ENCODE measurements at places on chromosomes 1 and 21.
A peak's percentile ranks its signal among the peaks of the same experiment; 100 is the strongest.

- DNase-seq: no peak
Observed at GRCh38 chr21:35994613-35995012, 65.7 kb downstream of the SETD4 start.

GRCh38 chr21:30257773-30258172 is 25.0 kb downstream of the KRTAP24-1 start:
- peak; percentile 44 for DNase-seq

GRCh38 chr1:11245248-11245647 is 17.1 kb downstream of the MTOR start:
- no peak for DNase-seq

- DNase-seq: no peak
Observed at GRCh38 chr1:221172841-221173240, 293.6 kb downstream of the HLX start.

DNA sequence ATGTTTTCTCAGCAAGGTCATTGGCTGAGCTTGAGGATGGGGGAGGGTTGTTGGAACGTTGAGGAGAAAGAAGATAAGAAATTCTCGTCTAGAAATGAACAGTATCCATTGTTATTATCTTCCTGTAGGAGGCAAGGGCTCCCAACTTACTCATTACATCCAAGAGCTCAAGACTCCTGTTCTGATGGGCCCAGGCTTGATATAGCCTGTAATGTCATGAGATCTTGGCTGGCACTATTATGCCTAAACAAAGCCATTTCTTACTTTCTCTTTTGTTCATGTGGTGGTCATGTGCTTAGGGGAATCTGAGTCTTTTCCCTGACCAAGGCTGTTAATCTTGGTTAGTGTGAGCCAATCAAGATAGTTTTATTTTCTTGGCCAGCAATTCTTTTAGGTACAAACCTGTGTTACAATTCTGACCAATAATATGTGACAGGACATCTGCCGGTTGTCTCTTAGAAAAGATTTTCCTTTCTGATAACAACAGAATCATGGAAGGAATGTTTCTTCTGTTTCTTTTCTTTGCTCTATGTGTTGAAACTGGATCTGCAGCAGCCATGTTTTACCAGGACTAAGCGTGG is 15.2 kb upstream of the IGSF3 start:
- no peak for DNase-seq

GRCh38 chr1:7409278-7409677 is 361.8 kb upstream of the VAMP3 start:
- no peak for DNase-seq

- no peak for DNase-seq
Observed at GRCh38 chr1:29519108-29519787, 282.9 kb downstream of the PTPRU start.

GRCh38 chr1:145991735-145992412 is 4.5 kb downstream of the TXNIP start:
- DNase-seq: no peak

DNA sequence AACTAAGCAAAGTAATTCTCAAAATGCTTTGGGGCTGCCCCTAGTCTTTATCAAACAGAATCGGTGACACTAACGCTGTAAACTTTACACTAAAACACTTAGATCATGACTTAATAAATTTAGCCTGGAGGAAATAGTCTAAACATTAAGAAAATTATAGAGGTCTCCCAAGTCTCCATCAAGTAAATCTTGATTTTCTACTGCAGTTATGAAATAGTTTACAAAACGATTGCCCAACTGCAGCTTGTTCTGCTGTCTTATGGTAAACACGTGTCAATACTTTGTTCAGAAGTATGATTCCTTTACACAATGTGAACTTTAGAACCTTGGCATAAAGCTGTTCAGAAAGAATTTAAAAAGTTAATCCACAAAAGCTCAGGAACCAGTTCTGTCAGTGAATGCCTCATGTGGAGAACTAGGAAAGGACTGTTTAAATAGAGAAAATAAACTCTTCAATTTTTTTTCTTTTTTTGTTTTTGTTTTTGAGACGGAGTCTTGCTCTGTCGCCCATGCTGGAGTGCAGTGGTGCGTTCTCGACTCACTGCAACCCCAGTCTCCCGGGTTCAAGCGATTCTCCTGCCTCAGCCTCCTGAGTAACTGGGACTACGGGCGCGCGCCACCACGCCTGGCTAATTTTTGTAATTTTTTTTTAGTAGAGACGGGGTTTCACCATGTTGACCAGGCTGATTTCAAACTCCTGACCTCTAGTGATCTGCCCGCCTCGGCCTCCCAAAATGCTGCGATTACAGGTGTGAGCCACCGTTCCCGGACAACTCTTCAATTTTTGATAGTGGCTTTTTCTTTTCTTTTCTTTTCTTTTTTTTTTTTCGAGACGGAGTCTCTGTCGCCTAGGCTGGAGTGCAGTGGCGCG is 1.6 kb downstream of the DDI2 start:
- DNase-seq: no peak

DNA sequence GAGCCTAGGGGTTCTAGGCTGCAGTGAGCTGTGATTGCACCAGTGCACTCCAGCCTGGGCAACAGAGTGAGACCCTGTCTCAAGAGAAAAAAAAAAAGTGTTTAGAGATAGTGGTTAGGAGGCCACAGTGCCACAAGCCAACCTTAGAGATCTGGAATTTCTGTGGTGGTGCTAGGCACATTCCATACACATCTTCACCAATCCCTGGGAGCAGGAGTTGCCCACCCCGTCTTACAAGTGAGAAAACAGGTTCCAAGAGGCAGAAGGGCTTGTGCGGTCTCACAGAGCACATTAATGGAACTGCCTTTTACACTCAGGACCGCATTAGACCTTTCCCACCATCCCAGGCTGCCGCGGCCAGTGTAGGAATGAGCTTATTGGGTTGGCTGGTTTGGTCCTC is 93.2 kb downstream of the EPHB2 start:
- DNase-seq: peak; percentile 26

- peak; percentile 95 for DNase-seq
Observed at GRCh38 chr1:10796029-10796944, at the start of gene CASZ1. TSS of gene CASZ1 (minus strand) at chr1:10796646. CDS start at chr1:10693889, 102,757 bp downstream.

DNA sequence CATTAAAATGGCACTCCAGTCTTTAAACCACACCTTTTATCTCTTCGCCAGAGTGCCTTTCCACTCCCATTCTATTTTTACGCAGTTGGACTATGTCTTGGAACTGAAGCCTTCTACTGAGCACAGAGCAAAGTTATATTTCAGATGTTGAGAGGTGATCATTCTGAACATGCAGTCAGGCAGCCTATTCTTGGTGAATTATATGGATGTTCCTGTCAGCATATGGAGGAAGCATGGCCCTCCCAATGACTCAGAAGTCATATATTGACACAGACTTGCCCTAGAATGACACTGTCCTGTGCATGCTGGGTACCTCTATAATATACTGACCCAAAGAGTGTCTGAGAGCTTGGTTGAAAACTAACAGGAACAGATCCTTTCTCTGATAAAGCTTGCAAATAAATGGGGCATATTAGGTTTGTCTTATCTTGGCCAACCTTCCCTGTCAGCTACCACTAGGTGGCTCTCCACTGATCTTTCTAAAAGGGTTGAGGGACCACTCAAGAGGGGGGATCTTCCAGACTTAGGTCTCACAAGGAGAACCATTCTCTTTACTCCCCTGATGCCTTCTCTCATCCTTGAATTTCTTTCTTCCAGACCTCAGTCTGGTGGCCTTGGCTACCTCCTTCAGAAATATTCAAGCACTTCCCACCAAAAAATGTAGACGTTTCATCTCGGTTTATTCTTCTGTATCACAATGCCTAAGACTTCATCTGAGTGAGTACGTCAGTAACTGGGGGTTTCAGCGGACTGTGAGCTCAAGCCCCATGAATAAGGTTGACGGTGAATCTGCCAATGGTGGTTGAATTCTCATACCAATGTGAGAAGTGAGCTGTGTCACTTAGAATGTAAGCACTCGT is 11.8 kb upstream of the ALG14 start:
- DNase-seq: peak; percentile 22

DNA sequence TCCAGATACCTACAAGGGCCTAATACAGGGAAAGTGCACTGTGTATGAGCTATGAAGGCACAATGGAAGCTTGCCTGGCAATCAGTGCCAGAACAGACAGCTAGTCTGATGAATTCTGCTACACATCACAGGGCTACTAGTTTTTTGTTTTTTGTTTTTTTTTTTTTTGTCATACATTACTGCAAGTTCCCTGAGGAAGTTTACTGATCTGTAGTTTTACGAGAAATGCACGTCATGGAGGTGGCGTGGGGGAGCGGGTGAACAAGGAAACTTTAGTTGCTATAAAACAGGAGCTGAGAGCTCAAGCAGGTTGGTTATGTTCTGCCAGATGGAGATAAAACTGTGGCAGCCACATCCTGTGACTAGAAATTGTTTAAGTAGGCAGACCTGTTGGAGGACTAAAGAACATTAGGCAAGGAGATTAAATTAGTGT is 17.7 kb downstream of the PTPRC start:
- DNase-seq: peak; percentile 11

GRCh38 chr1:9404117-9404914 is 111.6 kb downstream of the SPSB1 start:
- DNase-seq: no peak

GRCh38 chr21:45290948-45291612 is 3.4 kb upstream of the POFUT2 start:
- DNase-seq: no peak

DNA sequence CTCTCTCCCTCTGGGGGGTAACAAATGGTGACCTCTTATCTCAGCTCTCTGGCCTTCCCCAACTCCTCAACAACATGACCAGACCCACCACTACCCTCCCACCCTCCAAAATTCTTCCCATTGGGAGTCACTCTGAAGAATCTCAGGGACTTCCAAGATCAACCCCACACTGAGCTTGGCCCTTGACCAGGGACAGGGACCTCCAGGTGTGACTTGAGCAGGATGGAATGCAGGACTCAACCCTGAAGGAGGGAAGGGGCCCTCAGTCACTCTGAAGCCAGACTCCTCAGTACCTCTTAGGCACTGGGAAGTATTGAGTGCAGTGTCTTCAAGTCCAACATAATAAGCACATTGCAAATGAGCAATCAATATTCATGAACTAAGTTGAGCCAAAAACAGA is 1.9 kb downstream of the CASQ1 start:
- DNase-seq: no peak

GRCh38 chr1:17661546-17662157 is 93.5 kb upstream of the ACTL8 start:
- peak; percentile 77 for DNase-seq

- no peak for DNase-seq
Observed at GRCh38 chr1:43944860-43945259, 1.9 kb upstream of the IPO13 start.

DNA sequence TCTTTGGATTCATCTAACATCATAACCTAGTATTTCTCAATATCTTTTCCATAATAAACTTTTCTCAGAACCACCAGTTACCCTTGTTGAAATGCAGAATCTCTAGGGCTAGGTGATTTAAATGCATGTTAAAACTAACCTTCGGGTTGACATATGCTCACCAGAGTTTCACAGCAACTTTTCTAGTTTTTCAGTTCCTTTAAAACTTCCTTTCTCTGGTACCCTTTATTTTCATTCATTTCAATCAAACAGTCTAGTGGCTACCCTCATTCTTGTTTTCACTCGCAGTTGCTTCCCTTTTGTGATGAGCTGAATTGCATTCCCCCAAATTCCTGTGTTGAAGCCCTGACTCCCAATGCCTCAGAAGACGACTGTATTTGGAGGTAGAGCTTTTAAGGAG is 712.8 kb upstream of the CHRM3 start:
- no peak for DNase-seq

DNA sequence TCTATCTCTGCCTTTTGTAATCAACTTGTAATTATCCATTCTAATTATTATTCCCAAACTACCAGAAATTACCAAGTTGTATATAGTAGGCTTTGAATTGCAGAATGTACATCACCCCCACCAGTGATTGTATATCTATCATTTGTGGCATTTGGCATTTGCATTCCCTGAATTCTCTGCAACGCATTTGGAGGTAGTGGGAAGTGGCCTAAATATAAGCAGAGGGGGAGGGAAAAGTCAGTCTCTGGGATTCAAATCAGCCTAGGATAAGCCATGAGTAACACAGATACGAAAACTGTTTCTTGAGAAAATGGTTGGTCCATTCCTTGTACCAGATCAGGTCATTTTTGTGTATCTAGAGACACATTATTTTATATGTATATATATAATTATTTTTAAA is 20.7 kb downstream of the DDX20 start:
- DNase-seq: no peak

GRCh38 chr21:46319186-46319585 is 4.5 kb downstream of the C21orf58 start:
- no peak for DNase-seq

- no peak for DNase-seq
Observed at GRCh38 chr1:202010180-202011015, at the start of gene ELF3. TSS of gene ELF3 (plus strand) at chr1:202010587. CDS start at chr1:202011137, 550 bp downstream.

GRCh38 chr1:220067269-220068204 is 21.2 kb upstream of the EPRS1 start:
- DNase-seq: no peak

GRCh38 chr1:245679821-245680780 is 525.3 kb downstream of the KIF26B start:
- no peak for DNase-seq

Data from urothelium cell line (cell line).